ENCODE measurements at places on chromosomes 3 and 15.

GRCh38 chr3:99711351-99711750, 73.0 kb downstream of the COL8A1 start:
- DNase-seq = no peak

GRCh38 chr3:118818386-118818785, 216.3 kb downstream of the IGSF11 start:
- no peak for DNase-seq

DNA sequence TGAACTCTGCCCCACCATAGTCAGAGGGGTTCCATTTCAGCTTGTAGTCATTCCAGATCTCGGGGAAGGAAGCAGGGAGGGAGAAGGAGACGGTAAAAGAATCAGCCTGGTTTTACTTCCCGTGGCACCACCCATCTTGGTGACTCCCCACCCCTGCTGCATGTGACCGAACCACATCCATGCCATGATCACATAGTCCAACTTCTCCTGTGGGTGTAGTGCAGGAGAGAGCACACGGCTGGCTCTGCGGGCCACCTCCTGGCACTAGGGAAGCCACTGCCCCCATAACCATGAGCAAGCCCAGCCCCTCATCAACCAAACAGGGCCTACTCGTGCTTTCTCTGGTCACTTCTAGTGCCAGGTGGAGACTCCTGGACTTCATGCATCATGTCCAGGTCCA, 3.7 kb downstream of the CHRNA3 start:
- no peak for DNase-seq

DNA sequence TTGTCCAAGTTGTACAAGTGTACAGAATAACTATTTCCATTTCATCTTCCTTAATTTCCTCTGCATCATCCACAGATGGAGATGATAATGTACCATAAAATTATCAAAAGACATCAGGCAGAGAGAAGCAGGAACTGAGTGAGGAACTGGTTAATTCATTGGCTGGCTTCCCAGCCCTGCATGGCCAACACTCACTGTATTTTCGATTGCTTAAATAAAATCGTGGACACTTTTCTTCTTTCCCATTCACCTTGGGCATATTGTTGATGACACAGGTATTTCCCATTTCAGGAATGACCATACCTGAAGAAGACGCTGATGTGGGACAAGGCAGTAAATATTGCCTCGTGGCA, 144.2 kb upstream of the ABHD17C start:
- no peak for DNase-seq

DNA sequence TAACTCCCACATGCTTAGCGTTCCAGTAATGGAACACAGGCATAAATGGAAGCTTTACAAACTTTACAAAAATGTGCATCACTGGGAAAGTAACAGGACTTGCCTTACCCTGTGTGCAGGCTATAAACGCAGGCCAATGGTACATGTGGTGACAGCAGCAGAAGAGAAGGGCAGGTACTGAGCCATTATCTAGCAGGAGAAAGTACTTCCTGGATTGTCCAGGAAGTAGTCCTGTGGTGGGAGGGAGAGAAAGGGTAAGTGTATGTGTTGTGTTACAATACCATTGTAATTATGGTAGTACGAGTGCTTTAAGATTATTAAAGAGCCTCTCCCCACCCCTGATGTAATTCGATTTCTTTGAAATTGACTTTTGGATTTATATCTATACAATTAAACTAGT, 5.3 kb downstream of the ATP1B3 start:
- no peak for DNase-seq

GRCh38 chr15:70210528-70210927, 112.8 kb upstream of the TLE3 start:
- no peak for DNase-seq

GRCh38 chr3:160413613-160414248, 14.3 kb downstream of the SMC4 start:
- DNase-seq = peak; percentile 77

- DNase-seq = no peak
These were observed 469.6 kb downstream of the SI start for GRCh38 chr3:164608554-164609276.

- no peak for DNase-seq
These were observed 9.4 kb downstream of the MAP6D1 start for GRCh38 chr3:183815951-183816475.

- no peak for DNase-seq
These were observed 51.1 kb downstream of the UACA start for GRCh38 chr15:70712271-70712670.

DNA sequence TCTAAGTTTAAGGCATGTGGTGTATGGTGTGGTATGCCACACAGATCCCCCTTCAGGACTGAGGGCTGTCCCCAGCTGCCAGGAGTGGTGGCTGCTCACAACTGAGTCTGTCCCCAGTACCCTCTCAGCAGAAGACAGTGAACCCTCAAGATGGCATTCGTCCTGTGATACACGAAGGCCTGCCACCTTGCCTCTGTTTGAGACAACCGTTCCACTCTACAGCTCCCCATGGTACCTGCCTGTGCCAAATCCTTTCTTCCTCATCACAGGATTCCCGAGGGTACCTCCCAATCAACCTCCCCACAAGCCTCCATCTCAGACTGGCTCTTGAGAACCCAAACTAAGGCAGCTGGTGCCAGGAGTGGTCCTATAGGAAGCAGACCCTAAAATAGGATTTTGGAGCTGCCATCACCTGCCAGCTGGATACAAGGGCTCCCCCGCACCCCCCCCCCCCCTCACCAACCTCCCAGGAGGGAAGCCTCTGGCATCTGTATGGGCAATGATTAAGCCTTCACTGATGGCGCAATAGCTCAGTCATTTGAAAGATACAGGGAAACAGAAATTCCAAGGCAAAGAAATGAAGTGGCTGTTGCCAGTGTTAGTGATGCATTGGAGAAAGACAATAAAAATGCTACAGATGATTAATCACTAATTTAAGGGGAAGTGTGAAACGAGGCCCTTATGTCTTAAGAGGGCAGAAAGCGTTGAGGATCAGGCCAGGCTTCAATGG, 230.0 kb upstream of the LYSMD4 start:
- DNase-seq = no peak

Data from CD4-positive, alpha-beta T cell treated with Interleukin-2 at 100 ng/mL for 4 hours (primary cell).